ENCODE measurements at places on chromosomes 11 and 22. TPM values are rescaled to one million over a fixed set of nuclear protein-coding genes. Genes with fewer than 3 reads are reported as not detected.

PDXP gene
- 14.0 TPM for total RNA-seq

C22orf42 gene
- total RNA-seq: not detected

INS gene
- not detected for total RNA-seq

RBMXL2 gene
- total RNA-seq: not detected

CCDC88B gene
- 1.2 TPM for total RNA-seq

POLR3H gene
- 27.2 TPM for total RNA-seq

MYOD1 gene
- total RNA-seq: not detected

RFPL2 gene
- not detected for total RNA-seq

P4HA3 gene
- 39.1 TPM for total RNA-seq

CALCB gene
- total RNA-seq: not detected

TSGA10IP gene
- not detected for total RNA-seq

LAYN gene
- 35.2 TPM for total RNA-seq

PTDSS2 gene
- total RNA-seq: 30.7 TPM

RIMBP3B gene
- 0.23 TPM for total RNA-seq

BRSK2 gene
- total RNA-seq: 0.46 TPM

NXPE1 gene
- total RNA-seq: not detected

SHISAL1 gene
- 13.5 TPM for total RNA-seq
